B cell (primary cell): ENCODE measurements at places on chromosomes 4 and X. TPM values are rescaled to one million over a fixed set of nuclear protein-coding genes. Genes with fewer than 3 reads are reported as not detected.

GAGE12E gene
- not detected in 2 replicates for total RNA-seq

TRIML2 gene
- not detected in 2 replicates for total RNA-seq

CT55 gene
- total RNA-seq, result not detected in 2 replicates

ARMCX2 gene
- 24.0 and 28.8 TPM in 2 replicates for total RNA-seq

MTMR8 gene
- total RNA-seq, result 11.6 and 11.8 TPM in 2 replicates

RHOXF2 gene
- total RNA-seq, result not detected in 2 replicates

CPLX1 gene
- total RNA-seq, result not detected in 2 replicates

HS6ST2 gene
- not detected in 2 replicates for total RNA-seq

EDA gene
- 0.24 and 1.2 TPM in 2 replicates for total RNA-seq

DNA sequence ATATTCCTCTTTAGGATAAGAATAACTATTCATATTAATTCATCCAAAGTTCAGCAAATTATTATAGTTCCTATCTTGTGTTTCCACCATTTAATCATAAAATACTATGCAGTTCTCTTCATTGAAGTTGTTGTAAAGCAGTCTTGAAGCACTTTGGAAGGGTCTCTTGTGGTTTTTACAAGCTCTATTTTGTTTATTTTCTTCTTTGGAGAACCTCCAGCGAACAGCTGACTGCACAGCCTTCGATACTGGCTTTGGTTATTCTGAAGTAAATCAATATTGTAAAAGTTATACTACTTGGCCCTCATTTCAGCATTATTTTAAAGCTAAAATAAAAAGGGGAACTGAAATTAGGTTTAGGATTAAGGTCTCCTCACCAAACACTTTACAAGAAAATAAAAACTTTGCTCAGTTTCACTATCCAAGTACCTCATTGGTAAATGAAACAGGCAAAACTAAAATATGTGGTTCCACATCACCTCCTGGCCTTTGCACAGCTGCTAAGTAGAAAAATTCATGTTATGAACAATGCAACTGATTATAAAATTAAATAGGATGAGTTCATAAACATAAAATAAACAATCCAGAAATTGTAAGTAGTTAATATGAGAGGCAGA, 1629.2 kb upstream of the ADGRL3 start:
- peak; percentile 9 for DNase-seq

GRCh38 chrX:3451571-3451970, 105.1 kb upstream of the MXRA5 start:
- no peak for DNase-seq

DNA sequence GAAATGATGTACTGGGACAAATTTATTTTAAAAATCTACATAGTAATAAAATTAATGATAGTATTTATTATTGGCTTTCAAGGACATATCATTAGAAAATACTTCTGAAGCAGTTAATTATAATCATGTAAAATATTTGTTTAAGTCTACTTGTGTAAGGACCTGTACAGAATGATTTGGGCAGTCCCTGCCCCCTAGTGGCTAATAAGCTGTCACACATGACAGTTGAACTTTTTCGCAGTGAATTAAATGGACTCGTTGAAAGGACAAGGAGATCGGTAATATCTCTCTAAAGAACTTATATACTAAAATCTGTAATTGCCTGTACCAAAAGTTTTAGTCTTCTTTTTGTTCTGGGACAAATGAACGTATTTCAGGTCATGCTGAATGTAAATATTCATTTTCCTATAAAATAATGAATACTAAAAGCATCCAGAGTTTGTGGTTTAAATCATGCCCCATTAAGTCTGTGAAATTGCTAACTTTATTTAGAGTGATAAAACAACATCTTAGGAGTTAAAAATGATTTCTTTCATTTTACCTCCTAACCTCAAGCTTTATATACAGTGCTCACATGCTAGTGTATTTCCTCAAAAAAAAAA, 13.6 kb downstream of the EXOC1 start:
- DNase-seq, result peak; percentile 64

DNA sequence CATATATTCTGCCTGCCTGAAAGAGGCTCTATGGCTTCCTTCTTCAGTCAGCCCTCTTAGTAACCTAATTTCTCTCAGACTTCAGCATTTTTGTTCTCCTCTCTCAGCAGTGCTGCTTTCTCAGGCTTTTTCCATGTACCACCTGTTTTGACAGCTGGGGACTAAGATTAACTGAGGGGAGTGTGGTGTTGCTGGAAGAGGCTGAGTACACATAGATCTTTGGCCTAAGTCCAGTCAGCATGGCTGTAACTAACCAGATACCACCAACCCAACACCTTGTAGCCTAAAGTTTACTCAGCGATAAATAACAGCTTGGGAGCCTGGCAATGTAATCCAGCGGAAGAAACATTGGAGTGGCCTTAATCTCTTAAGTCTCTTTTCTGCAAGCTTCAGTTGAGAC, 85.5 kb downstream of the RTL3 start:
- DNase-seq, result no peak

DNA sequence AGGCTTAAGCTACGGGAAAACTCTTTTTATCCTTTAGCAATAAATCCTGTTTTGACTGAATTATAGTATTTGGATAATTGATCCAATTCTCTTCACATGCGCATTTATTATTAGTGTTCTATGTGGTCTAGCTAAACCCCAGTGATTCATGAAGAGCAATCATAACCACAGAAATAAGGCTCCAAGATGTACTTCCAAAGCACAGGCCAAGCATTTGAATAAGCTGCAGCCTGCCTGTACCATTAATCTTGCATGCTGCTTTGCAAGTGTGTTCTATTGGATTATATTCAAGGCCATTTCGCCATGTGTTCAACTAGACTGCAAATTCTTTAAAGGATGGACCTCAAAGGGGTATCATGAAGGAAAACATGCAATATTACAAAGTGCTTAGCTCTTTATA, 385.2 kb upstream of the FAT1 start:
- no peak for DNase-seq

DNA sequence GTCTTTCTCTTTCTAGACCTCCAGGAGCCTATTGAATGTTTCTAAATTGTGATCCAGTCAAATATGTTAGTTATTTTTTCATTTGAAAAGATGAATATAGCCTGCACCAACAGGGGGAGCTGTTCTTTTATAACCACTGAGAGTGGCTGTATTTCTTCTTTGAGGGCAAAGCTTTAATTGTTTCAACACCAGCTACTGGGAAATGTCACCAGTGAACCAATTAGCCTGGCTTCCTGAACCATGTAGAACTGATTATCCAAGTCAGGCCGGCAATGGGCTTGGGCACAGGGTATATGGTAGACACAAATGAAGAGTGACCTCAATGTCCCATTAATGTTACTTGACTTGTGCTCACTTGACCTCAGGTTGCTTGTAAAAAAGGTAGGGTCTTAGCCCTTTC, 4.8 kb upstream of the DAPP1 start:
- DNase-seq, result peak; percentile 72

DNA sequence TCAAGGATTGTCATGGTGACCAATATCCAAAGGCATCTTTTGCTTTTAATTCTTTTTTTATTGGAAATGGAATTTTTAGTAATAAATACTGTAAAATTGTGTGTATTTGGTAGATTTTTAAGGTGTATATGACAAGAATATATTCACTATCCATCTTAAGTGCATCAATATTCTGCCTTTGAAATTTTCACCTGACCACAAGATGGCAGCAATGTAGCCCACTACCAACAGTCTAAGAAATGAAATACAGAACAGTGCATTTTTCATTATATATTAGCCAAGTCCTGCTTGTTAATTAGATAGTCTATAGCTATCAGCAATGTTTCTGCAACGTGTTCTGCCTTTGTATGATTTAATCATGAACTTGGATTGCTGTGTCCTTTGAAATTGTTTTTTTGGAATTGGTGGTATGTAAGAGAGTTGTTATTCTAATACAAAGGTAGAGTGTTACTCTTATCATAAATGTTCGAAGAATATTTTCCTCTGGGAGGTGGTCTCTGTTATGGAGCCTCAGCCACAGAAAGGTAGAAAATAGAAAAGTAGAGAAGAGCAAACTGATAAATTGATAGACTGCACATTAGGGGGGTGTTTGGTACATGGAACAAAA, 38.2 kb downstream of the HPGDS start:
- DNase-seq, result peak; percentile 17

GRCh38 chrX:72105436-72105835, 26.3 kb downstream of the RTL5 start:
- DNase-seq, result peak; percentile 69

- DNase-seq, result no peak
Measured at GRCh38 chrX:77160301-77160700, 286.9 kb upstream of the FGF16 start.

GRCh38 chrX:1330605-1331004, 6.0 kb upstream of the IL3RA start:
- peak; percentile 40 for DNase-seq

- no peak for DNase-seq
Measured at GRCh38 chr4:158302076-158302866, 92.0 kb downstream of the TMEM144 start.

GRCh38 chr4:138317175-138317748, 75.1 kb upstream of the SLC7A11 start:
- DNase-seq, result no peak

DNA sequence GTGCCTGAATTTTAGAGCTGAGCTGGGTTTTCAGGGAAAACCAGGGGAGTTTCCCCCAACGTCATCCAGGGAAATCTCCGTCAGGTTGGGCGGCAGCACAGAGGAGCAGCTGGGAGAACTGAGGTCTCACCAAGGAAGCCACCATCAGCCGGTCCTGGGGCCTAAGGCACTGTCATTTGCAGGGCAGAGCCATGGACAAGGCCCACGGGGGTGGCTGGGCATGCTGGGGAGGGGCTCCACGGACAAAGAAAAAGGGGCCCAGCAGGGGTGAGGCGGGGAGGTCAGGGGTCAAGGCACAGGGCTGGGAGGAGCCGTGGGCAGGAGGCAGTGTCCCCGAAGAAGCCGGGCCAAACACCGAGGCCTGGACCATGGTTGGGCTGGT, 109.8 kb downstream of the HMX1 start:
- DNase-seq, result no peak

DNA sequence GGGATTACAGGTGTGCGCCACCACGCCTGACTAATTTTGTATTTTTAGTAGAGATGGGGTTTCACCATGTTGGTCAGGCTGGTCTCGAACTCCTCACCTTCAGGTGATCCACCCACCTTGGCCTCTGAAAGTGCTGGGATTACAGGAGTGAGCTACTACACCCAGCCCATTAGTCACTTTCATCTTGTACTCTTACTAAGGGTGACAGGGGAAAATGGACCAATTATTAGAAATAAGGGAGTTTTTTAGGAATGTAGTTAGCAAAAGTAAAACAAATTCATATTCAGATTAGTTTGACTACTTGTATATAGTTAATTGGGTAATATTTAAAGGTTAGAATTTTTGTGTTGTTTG, 26.1 kb downstream of the SMARCA5 start:
- no peak for DNase-seq

GRCh38 chr4:39932776-39933402, 44.8 kb downstream of the PDS5A start:
- peak; percentile 38 for DNase-seq

GRCh38 chr4:88999392-88999930, 57.5 kb downstream of the FAM13A start:
- no peak for DNase-seq

DNA sequence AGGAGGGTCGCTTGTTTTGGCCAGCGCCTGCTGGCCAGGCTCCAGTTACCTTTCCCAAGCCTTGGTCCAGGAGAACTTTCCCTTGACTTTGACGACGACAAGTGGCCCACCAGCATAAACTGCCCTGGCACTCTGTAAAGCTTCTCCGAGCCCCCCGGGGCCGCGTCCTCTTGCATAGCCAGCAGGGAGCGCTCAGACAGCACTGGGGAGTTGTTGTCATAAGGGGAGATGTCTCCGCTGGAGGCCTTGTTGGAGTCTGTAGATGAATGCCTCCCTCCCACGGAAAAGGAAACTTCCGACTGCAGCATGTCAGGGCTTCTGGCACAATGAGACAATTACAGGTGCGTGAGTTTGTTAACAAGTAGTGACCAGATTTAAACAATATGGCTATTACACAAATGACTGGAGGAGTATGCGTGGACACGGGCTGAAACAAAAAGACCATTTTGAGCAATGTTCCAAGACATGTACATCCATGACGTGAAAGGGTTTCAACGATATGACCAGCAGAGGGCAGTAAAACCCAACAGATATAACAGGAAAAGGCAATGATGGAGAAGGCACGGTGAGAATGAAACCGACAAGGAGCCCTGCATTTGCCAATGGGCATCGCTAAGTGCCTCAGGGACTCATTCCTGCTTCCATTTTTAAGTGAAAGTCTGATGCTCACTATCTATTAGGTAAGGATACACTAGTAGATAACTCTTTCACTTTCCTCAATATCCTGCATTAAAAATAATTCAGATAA, 33.0 kb downstream of the HCCS start:
- peak; percentile 80 for DNase-seq

GRCh38 chr4:168587411-168588125, 90.7 kb downstream of the PALLD start:
- no peak for DNase-seq

DNA sequence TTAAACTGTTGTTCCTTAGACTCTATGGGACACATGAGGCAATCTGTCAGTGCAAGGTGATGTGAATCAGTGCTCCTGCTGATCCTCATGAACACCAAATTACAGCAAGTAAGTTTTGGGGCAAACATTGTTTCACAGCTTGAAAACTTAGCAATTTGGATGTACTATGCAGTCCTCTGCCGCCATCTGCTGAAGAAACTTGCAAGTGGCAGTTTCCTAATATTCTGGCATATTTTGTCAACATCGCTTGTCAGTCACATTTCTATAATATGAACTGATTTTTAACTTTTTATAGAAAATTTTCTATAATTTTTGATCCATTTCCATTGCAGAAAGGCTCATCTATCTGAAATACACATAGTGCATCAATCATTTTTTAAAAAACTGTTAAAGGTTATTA, 56.3 kb downstream of the ZAR1 start:
- peak; percentile 19 for DNase-seq

DNA sequence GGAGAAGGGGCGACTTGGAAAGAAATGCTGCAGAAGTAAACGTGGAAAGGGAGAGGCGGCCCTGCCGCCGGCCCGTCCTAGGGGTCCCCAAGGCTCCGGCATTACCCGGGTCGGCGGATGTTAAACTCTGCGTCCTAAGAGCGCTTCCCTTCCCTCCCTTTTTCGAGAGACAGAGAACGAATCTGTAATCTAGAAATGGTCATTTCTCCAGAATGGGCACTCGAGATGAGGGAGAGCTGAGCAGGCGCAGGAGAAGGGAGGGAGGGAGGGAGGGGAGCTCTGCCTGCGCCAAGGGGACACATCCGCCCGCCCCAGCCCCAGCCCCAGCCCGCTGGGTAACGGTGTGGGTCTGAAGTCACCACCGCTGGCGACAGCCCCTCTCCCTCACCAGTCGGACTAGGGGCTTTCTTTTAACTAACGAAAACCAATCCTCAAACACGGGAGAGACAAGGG, 1.7 kb downstream of the HCFC1 start:
- DNase-seq, result peak; percentile 35
